ENCODE measurements at places on chromosomes 11 and 22.
A peak's percentile ranks its signal among the peaks of the same experiment; 100 is the strongest.

GRCh38 chr22:37290737-37291136, 8.4 kb downstream of the CYTH4 start:
- DNase-seq = no peak

DNA sequence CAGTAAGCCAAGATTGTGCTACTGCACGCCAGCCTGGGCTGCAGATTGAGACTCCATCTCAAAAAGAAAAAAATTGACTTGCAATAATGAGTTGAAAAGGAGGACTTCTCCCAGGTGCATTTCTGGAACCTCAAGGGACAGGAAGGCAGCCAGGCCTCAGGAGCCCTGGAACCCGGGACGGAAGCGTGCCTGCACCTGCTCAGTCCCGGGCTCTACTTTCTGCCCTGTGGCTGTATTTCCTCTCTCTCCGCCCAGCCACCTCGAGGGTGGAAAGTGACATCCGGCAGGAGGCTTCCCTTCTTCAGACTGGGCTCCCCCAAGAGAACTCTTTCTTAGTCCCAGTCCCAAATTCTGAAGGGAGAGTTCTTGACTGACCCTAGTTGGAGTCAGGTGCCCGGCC, 20.2 kb upstream of the GAL start:
- DNase-seq = no peak

GRCh38 chr11:35330931-35331330, 88.4 kb downstream of the SLC1A2 start:
- DNase-seq = no peak

- no peak for DNase-seq
Measured at GRCh38 chr11:112481431-112481830, 220.8 kb upstream of the PLET1 start.

DNA sequence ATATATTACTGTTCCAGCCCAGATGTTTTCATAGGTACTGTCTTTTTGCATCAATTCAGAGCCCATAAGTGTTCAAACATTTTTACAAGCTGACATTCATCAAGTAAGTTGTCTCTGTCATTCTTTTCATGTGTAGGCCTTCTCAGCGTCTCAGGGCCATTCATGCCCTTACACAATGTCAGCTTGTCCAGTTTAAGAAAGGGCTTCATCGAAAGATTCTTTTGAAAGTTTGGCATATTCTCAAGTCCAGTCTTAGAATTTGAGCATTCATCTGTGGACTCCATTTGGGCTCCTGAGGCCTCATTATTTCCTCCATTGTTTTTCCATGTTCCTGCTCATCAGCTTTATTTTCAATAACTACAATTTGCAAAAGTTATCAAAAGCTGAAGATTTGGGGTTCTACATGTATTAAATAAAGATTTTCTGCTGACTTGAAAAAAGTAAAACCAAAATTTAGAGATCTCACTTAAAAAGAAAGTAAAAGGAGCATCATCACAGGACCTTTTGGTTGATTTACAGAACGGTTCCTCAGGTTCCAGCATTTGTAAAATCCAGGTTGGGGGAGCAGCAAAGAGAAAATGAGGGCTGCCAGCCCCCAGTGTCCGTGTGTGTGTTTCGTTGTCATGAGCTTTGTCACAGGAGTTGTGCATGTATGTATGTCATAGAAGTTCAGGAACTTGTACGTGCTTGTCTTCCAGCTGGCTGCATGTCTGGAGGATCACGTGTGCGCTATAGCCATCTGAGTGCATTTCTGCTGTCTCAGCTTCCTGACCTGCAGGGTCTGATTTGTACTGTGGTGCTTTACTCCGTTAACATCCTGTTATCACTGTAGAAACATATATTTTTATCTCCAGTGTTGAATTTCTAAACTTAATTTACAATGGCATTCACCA, 15.6 kb downstream of the MOV10L1 start:
- DNase-seq = no peak

- DNase-seq = no peak
Measured at GRCh38 chr11:24513479-24514218, 16.8 kb downstream of the LUZP2 start.

- no peak for DNase-seq
Measured at GRCh38 chr11:121478895-121479697, 26.3 kb upstream of the SORL1-AS1 start.

DNA sequence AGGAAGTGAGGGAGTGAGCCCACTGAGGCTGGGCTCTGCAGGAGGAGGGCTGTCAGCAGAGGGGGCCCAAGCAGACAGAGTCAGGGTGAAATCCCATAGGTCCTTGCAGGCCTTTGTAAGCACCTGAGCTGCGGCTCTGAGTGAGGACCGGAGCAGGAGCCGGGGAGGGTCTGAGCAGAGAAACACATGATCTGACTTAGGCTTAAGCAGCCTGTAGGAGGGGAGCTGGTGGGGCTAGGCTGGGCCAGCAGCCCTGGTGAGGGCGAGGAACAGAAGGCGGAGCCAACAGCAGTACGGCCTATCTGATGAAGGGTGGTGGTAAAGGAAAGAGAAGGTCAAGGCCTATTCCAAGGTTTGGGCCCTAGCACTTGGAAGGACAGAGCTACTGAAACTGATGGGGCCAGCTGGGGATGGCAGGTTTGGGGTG, 26.9 kb upstream of the CBX7 start:
- no peak for DNase-seq

DNA sequence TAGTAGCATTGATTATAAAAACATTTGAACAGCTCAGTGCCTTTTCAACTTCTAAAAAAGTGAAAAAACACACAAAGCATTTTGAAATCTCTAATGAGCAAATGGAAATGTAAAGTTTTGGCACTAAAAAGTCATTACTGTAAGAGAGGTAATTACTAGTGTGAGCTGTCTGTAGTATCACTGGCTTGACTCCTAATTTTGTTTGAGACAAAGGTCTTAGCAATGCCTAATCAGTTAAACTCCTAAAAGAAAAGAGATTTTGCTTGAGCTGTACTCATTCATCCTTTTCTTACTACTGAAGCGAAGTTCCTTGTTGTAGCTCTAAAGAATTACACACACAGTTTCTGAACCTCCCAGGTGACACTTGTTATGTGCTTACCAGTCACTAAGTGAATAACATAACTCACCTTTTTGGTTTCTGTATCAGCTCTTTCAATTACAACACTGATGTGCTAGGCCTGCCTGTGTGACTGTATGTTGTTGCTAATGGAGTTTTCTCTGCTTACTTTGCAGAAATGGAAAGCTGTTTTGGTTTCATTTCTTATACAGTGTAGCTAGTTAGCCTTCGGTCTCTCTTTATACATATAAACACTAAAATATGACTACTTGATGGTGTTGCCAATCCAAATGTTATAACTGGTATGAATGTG, 924.4 kb upstream of the TENM4 start:
- no peak for DNase-seq

DNA sequence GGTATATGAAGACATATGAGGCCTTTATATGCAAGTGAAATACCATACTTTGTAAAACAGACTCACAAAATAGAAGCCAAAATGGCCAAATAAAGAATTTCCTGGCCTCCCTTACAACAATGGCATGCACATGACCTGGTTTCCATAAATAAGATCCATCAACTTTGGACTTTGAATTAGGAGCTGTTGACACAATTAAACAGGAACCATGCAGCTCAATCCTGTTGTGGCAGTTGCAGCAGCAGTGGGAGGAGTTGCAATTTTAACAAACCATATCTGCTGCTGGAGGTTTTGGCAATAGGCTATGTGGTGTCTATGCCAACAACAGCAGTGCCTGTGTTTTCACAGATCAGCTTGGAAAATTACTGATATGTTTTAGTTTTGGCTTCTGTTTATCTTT, 818.6 kb downstream of the FAM181B start:
- DNase-seq = no peak

DNA sequence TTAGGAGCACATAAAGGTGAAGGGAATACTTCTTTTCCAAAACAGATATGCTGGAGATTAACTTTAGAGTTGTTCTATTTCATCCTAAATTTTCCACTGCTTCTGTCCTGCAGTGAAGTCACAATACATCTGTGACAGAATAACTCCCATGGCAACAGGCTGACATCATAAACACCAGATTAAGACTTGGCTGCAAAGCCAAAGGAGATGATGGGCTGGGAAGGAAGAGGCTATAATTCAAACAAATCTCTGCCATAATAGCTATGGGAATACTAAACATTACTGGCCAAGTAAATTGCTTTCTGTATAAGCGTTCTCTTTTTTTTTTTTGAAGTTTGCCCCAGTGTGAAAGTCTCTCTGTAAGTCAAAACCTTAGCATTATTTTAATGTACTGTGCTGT, 107.7 kb downstream of the CADM1 start:
- DNase-seq = no peak

DNA sequence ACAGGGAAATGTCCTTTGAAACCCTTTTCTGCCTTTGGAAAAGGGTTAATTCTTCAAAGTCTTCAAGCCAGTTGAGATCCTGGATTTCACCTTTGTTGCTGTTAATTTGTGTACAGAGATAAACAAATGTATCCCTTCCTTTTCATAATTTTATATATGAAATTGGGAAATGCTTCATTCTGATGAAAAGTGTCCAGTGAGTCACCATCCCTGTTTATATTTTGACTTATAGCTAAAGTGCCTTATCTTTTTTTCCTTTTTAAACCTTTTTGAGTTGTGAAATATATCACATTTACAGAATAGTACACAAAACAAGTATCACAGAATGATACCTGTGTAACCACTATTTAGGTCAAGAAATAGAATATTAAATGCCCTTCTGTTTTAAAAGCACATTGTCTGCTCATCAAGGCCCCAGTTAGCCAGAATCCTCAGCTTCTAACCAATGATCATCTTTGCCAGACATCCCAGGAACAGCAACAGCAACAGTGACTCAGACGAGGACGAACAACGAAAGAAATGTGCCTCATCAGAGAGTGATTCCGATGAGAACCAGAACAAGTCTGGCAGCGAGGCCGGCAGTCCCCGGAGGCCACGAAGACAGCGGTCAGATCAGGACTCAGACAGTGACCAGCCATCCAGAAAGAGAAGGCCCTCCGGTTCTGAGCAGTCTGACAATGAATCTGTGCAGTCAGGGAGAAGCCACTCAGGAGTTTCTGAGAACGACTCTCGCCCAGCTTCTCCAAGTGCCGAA, 27.3 kb downstream of the CTR9 start:
- DNase-seq = peak; percentile 8

DNA sequence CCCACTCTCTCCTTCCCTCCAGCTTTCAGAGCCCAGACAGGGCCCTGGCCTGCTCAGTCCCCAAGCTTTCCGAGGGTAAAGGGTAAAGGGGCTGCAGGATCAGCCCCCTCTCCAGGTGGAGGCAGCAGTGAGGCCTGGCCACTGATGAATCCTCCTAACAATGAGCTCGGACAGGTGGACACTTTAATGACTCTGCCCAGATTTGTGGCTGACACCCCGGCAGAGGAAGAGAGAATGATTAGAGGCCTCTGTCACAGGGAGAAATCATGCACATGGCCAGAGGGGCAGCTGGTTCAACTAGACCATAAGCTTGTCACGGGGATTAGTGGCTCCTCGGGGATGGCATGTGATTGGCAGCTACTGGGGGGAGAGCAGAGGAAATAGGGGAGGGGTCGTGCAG, 587.5 kb upstream of the B3GAT1 start:
- no peak for DNase-seq

- no peak for DNase-seq
Measured at GRCh38 chr11:55324500-55324899, 18.5 kb upstream of the OR4A16 start.

- no peak for DNase-seq
Measured at GRCh38 chr11:134501406-134502152, 89.5 kb upstream of the B3GAT1 start.

GRCh38 chr22:40426594-40427333, 56.4 kb downstream of the SGSM3 start:
- DNase-seq = no peak

GRCh38 chr11:45900916-45901617, 6.0 kb downstream of the FREY1 start:
- no peak for DNase-seq

- no peak for DNase-seq
Measured at GRCh38 chr22:30221121-30221992, 25.2 kb downstream of the LIF start.

GRCh38 chr22:41621911-41622179, 750 bp downstream of the XRCC6 start:
- DNase-seq = no peak

DNA sequence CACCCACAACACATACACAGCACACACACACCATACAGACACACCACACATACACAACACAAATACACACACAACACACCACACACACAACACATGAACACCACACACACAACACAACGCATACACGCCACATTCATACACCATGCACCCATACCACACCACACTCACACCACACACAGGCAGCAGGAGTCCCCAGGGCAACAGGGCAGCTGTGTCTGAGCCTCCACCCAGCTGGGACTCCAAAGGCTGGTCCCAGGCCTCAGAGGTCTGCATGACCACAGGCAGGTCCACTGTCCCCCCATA, 3.3 kb upstream of the WNT7B start:
- DNase-seq = no peak

DNA sequence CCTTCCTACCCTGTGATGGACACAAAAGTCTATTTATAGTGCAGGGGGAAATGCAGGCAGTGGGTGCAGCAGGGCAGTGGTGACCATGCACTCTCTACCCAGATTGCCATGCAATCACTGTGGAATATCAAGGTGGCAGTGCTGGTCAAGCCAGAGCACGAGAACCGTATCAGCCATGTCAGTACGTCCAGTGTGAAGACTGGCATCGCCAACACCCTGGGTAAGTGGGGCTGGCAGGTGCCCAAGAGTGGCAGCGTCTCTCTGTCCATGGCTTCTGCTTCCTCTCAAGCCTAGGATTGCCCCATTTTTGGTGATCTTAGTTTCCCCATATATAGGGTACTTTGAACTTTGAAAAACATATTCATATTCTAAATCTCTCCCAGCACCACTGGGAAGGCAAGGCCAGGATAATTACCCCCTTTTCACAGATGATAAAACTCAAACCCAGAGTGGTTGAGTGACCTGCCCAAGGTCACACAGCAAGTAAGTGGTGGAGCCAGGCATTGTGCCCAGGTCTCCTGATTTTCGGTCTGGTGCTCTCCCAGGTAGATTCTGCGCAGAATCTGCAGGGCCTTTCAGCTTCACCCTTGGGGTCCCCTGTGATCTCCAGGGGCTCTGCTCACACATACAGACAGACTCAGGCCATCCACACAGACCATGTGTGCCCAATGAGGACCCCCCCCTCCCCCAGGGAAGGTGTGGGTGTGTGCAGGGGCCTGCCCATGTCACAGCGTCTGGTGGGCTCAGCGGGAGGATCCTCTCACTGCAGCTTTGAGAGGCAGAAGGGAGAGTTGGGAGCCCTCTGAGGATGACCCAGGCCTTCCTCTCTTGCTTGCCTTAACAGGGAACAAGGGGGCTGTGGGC, 7.1 kb downstream of the INPPL1 start:
- no peak for DNase-seq

- no peak for DNase-seq
Measured at GRCh38 chr11:25252854-25253253, 756.0 kb downstream of the LUZP2 start.

DNA sequence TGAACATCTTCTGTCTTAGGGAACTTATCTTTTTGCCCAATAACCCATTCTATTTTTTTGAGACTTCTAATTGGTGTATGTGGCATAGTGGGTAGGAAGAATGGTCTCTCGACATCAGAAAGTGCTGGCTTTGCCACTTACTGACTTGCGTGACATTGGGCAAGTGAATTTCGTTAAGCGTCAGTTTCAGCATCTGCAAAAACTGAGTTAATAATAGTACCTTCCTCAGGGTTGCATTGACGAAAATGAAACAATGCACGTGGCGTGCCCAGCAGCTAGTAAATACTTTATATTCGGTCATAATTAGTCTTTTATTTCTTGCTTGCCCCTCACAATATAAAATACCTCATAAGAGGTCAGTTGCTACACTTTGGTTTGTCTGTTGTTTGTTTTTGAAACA, 12.5 kb upstream of the GRIK4 start:
- no peak for DNase-seq

GRCh38 chr11:76769645-76770586, 13.2 kb upstream of the TSKU start:
- no peak for DNase-seq

GRCh38 chr11:126809514-126810289, 190.9 kb downstream of the KIRREL3 start:
- DNase-seq = no peak

Data from GOT3 (cell line).